ENCODE measurements at places on chromosomes 4 and X.

DNA sequence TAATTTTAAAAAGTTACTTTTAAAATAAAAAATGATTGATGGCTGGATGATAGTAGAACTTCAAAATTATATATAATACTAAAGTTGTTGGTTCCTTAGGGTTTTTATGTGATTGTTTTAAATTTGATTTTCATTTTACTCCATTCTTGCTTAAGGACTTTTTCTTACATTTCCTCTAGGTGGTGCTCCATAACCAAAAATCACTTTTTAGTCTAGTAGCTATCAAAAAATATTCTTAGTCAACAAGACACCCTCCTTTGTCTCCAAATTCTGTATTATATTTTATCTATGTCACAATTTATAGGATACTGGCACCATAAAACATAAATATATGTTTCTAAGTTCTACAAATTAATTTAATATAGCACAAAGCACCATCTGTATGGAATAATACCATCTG is 67.2 kb upstream of the BRWD3 start:
- no peak for DNase-seq

DNA sequence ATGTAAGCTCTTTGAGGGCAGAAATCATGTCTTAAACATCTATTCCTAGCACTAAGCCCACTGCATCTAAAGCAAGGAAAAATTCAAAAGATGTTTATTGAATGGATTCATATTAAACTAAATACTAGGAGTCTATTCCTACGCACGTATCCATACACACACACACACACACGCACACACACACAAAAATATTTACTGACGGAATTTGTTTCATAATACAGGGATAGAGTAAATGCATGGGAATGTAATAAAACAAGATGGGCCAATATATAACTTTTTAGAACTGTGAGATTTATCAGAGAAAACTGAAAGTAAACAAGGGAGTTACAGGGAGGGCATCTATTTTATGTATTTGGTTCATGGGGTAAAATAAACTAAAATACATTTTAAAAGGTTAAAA is 57.6 kb downstream of the WDFY3 start:
- DNase-seq = no peak

GRCh38 chrX:155997436-155997835 is at the start of gene IL9R:
Gene IL9R (plus strand): TSS chrX:155997696. CDS start chrX:155997760, 64 bp downstream.
- DNase-seq = no peak

DNA sequence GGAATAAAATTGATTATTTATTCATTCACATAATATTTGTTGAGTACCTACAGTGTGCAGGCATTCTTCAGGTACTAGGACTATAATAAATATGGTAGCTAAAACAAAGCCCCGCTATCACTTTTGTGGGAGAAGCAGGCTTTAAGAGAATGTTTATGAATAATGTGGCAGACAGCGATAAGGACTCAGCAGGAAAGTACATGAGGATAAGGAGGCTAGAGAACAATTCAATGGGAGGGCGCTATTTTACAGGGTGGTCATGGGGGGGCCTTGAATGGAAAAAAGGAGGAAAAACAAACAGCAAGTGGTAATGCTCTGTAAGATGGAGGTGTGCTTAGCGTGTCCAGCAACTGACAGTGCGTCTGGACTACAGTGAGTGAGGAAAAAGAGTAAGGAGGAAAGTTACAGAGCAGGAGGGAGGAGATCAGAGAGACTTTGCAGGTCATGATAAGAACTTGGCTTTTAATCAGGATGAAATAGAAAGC is 264.2 kb upstream of the ETNPPL start:
- DNase-seq = no peak

DNA sequence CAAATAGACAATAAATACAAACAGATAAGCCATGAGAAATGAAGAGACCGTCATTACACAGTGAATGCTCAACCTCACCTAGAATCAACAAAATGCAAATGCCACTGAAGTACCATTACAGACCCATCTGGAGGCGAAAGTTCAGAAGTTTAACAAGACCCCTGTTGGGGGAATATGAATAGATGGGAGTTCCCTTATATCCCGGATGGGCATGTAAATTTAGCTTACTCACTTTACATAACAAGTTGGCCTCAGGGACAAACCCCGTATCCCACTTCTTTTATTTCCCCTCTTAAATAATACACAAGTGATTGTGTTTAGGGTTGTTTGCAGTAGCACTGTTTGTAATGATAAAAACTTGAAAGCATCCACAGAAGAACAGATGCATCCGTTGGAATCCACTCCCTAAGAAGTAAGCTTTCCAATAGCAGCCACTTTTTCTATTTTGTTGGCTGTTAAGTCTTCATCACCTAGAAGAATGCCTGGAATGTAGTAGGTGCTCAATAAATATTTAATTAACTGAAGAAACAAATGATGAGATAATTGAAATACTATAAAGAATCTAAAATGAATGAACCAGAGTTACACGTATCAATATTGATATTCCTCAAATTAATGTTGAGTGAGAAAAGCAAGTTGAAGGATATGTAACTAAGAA is 1076.3 kb upstream of the TENM3 start:
- DNase-seq = no peak

DNA sequence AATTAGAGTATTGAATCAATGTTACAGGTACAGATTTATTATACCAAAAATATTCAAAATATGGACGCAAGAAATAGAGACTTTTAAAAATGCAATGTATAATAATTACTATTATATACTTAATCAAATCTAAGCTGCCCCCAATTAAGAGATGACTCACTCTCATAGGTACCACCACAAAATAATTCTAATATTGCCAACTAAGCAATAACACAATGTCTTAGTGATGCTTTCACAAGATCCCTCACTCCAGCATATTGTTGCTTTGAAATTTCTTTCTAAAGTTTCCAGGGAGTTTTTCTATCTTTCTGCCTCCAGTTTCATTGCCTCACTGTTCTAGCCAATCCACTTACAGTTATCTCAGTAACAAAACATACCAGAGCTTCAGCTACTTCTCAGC is 270.0 kb upstream of the PABPC4L start:
- DNase-seq = no peak

DNA sequence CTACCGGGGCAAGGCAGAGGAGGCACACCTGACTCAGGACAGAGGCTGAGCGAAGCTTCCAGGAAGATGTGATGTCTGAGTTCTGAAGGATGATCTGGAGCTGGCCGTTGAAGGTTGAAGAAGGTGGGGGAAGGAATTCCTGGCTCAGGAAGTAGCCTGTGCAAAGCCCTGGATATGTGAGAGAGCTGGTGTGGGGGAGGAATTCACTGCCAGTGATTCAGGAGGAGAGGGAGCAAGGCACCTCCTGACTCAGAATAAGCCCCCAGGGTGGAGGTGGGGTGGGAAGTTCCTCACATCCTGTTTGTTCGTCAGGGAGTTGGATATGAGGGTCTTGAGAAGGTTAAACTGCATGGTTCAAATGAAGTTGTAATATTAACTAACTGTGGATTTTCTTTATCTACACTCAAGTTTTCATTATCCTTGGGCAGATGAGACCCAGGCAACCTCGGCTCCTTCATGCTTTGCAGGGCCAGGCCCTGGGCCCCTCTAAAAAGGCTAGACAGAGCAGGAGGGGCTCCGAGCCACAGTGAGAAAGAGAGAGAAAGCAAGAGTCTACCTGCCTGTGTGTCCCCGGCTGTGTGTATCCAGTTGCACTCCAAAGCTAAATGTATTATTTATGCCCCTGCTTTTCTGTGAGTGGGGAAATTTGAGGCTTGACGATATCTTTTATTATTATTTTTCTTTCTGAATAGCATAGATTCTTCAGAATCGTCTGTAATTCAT is 7.1 kb downstream of the NHSL2 start:
- no peak for DNase-seq

- DNase-seq = no peak
Observed at GRCh38 chr4:67134616-67135015, 410.7 kb downstream of the CENPC start.

GRCh38 chr4:102610476-102610875 is 109.3 kb downstream of the NFKB1 start:
- DNase-seq = no peak

- DNase-seq = no peak
Observed at GRCh38 chr4:23171976-23172375, 479.2 kb downstream of the GBA3 start.

DNA sequence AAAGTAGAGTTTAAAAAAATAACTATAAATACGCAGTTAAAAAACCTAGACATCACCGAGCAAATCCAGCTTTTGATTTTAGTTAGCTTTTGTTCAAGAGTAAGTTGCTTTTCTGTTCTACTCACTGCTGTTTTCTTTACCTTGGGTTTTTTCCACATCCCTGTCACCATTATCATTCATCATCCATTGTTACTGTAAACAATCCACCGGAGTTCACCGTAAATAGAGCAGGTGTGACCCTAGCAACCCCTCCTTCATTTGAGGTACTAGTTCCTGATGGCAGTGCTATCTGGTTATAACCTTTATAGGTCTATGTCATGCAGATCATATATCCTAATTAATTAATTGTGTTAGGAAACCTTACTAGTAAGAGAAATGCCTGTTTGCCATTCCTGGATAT is 43.0 kb upstream of the TEX13D start:
- no peak for DNase-seq

DNA sequence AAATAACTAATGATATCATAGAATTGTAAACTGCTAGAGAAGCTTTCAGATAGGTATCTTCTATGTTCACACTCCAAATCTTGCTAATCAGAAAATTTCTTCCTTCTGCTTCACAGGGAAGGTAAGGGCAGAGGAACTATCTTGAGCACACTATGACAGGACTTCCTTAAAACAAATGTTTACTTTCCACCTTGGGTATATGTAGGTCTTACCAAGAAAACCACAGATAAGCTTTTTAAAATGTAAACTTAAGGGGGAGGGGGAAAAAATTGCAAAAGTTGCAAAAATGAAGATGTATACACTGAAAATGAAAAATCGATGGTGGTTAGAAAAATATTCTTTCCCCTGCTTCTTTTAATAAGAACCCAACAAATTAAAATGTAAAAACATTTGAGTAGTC is 30.9 kb downstream of the YTHDC1 start:
- no peak for DNase-seq

- no peak for DNase-seq
Observed at GRCh38 chr4:1345903-1346780, 866 bp upstream of the UVSSA start.

GRCh38 chr4:16794816-16795445 is 103.5 kb downstream of the LDB2 start:
- peak; percentile 0 for DNase-seq

- no peak for DNase-seq
Observed at GRCh38 chrX:123731258-123731986, 1.4 kb downstream of the THOC2 start.

DNA sequence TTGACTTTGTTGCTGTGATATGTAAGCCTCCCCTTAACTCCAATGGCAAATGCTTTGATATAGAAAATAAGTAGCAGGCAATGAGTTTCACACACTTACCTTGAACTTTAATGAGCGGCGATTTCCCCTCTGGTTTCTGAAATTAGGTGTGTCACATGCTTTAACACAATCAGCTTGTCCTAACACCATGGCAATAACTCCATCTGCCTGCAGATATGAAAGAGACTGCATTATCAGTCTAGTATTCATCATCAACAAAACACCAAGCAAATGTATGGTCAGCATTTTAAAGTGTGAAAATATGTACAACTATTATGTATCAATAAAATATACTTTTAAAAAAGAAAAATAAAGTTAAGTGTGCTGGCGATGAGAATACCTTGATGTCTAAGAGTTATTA is 128.8 kb upstream of the FAM9B start:
- no peak for DNase-seq

DNA sequence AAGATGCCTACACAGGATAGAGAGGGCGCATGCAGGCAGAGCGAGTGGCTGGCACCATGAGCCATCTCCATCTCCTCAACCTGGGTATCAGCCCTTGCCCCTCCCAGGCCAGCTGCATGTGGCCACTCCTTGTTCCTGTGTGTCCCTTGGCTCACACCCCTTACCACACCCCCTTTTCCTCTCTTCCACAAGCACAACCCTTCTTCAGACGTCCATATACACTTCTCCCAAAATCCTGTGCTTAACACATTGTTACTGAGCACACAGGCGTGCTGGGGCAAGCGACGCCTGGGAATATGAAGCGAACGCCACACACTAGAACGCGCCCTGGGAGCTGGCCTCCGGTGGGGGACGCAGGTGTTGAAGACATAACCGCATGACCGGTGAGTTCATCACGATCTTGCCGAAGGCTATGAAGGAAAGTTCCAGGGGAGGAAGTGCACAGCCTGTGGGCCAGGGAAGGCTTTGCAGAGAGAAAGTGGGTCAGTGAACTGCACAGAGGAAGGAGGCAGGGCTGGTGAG is 19.1 kb upstream of the KIAA0232 start:
- DNase-seq = no peak

- DNase-seq = no peak
Observed at GRCh38 chr4:95249426-95250021, 299.2 kb downstream of the UNC5C start.

GRCh38 chr4:113050837-113051236 is 1.4 kb downstream of the ANK2 start:
- DNase-seq = no peak

- DNase-seq = no peak
Observed at GRCh38 chr4:83329521-83330110, 5.0 kb downstream of the HPSE start.

GRCh38 chr4:150217192-150217591 is 138.9 kb downstream of the DCLK2 start:
- DNase-seq = no peak

DNA sequence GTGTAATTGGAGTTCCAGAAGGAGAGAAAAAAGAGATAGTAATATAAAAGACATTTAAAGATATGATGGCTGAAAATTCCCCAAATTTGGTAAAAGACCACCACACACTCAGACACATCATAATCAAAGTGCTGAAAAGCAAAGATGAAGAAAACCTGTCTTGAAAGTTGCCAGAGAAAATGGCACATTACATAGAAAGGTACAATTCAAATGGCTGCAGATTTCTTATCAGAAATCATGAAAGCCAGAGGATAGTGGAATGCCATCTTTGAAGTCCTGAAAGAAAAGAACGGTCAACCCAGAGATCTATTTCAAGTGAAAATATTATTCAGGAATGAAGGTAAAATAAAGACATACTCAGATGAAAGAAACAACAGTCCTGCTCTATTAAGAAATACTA is 29.3 kb upstream of the PAGE4 start:
- no peak for DNase-seq

GRCh38 chr4:90030953-90031352 is 96.2 kb upstream of the CCSER1 start:
- no peak for DNase-seq

- DNase-seq = no peak
Observed at GRCh38 chr4:158444621-158445020, 77.1 kb upstream of the RXFP1 start.

DNA sequence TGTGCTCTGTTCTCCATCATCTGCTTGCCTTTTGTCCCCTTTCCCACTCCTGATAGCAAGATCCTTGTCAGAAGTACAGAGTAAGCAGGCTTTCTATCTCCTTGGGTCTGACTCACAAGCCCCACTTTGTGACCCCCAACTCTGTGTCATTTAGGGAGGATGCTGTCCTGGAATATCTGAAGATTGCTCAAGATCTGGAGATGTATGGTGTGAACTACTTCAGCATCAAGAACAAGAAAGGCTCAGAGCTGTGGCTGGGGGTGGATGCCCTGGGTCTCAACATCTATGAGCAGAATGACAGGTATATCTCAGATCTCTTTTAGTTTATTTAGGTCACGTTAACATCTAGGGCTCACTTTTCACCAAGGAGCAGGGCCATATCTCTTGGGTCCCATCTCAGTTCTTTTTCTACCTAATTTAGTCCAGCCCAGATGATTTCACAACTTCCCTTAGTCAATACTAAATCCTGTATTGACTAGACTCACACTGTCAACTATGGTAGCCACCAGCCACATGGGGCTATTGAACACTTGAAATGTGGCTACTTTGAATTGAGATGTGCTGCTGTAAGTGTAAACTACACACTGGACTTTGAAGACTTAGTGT is 64.3 kb downstream of the MSN start:
- DNase-seq = no peak

Data from activated CD4-positive, alpha-beta T cell treated with anti-CD3 and anti-CD28 coated beads, Interleukin-2, amount 50 U/mL, for 24 hours (primary cell).